ENCODE measurements at places on chromosomes 16 and 17. TPM values are rescaled to one million over a fixed set of nuclear protein-coding genes. Genes with fewer than 3 reads are reported as not detected.

SMIM5 gene
- 0.09 TPM for total RNA-seq

CPNE7 gene
- total RNA-seq = 0.85 TPM

SYT17 gene
- 2.2 TPM for total RNA-seq

FNDC8 gene
- not detected for total RNA-seq

RASL10B gene
- total RNA-seq = 0.09 TPM

AP1G1 gene
- total RNA-seq = 69.1 TPM

TEX14 gene
- 0.05 TPM for total RNA-seq

KRTAP2-1 gene
- total RNA-seq = not detected

MT4 gene
- total RNA-seq = not detected

GRIN2A gene
- total RNA-seq = not detected

KRT14 gene
- 0.85 TPM for total RNA-seq

BCAS3 gene
- total RNA-seq = 27.4 TPM

ST6GALNAC1 gene
- not detected for total RNA-seq

APOBR gene
- total RNA-seq = 0.05 TPM

SULT1A2 gene
- total RNA-seq = not detected

ZFP3 gene
- 2.0 TPM for total RNA-seq

ECI1 gene
- total RNA-seq = 37.8 TPM

PIRT gene
- total RNA-seq = not detected

TEFM gene
- 15.1 TPM for total RNA-seq

INTS2 gene
- total RNA-seq = 22.9 TPM

SPATA22 gene
- total RNA-seq = 0.23 TPM

SLC13A2 gene
- not detected for total RNA-seq

ARHGAP23 gene
- 104 TPM for total RNA-seq

ARL16 gene
- total RNA-seq = 21.0 TPM

ASIC2 gene
- 0.17 TPM for total RNA-seq

Measured in dermis blood vessel endothelial cell (primary cell).